ENCODE measurements at places on chromosomes 2 and 18.

DNA sequence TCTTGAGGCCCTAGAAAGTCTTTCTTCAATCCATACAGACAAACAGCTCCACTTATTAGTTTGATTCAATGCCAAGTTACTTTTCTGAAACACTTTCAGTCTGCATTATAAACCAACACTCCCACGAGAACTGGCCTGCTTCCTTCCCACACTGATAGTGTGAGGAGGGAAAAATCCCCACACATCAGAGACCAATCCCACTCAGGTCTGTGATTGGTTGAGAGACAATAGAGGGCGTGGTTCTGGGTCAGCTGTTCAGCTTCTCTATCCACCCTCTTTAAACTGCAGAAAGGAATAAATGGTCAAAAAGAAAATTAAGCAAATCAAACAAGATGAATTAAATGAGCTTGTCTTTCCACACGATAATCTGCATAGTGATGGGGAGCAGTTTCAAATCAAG lies 152.5 kb downstream of the NRP2 start:
- DNase-seq, result no peak

DNA sequence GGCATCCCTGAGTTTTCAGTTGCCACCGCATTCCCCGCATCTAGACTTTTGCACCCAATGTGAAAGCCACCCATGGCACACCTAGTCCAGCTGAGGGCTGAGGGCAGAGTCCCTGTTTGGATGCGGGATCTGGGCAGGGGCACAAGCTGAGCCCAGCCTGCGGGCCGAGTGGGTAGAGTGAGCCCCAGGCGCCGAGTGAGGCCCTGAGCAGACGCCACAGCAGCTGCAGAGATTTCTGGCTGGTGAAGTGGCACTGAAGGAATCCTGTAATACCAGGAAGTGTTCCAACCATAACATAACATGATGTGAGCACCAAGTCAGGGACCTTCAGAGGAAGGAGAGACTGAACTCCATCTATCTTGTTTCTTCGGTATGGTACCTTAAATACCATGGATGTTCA lies 27.7 kb upstream of the FRZB start:
- DNase-seq, result no peak

GRCh38 chr2:212052412-212053159 lies 486.0 kb downstream of the ERBB4 start:
- no peak for DNase-seq

- DNase-seq, result no peak
Observed at GRCh38 chr2:43018179-43019024, 208.0 kb downstream of the ZFP36L2 start.

GRCh38 chr2:23354554-23354953 lies 30.4 kb upstream of the KLHL29 start:
- DNase-seq, result no peak

- no peak for DNase-seq
Observed at GRCh38 chr2:27828305-27828704, 56.8 kb downstream of the MRPL33 start.

DNA sequence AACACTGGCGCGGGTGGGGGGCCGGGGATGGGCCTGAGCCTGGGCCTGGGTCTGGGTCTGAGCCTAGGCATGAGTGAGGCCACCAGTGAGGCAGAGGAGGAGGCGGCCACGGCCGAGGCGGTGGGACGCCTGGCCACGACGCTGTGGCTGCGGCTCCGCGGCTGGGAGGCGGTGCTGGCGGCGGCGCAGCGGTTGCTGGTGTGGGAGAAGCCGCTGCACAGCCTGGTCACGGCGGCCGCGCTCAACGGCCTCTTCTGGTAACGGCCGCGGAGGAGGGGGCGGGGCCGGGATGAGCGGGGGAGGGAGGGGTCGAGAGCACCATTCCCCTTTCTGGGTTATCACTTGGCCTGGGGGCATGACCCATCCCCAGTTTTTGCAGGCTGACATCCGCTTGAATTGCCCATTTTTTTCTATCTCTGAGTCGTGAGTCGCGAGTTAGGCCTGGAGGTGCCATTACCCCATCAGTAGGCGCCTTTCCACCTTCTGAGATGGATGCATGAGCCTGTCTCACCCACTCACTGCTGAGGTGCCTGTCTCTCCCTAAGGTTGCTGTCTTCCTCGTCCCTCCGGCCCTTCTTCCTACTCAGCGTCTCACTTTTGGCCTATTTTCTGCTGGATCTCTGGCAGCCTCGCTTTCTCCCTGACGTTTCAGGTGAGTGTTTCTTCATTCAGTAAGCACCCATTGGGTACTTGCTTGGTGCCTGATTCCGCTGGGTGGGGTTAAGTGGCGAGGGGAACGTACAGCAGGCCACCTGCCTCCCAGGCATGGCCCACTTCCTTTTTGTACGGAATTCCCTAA lies 501 bp downstream of the RETREG2 start:
- DNase-seq, result no peak

DNA sequence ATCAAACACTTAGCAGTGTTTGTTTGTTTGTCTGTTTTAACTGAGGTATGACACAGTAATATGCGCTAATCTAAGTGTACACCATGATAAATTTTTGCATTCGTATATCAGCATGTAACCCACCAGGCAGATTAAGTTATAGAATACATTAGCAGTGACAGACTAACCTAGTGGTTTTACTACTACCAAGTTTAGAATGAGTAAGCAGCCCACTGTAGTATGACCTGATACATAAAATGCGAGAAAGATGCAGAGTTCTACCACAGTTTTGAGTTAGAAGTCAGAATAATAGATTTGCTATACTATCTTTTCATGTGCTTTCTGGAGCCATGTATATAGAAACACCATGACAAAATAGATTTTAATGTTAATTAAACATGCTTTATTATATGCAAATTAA lies 19.1 kb upstream of the MAP4K4 start:
- no peak for DNase-seq

DNA sequence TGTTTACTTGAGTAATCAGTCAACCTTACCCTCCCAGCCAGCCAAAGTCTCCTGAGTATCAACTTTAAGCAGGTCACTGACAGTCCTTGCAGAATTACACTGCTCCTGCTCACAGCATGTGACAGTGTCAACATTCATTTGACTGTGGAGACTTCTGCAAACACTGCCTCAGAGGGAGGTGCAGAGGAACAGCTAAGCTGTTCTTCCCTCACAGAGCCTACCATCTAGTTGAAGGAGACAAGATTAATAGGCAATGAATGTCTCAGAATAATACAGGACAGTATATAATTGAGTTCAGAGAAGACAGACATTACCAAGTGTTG lies 11.9 kb downstream of the SLC14A2 start:
- DNase-seq, result no peak

DNA sequence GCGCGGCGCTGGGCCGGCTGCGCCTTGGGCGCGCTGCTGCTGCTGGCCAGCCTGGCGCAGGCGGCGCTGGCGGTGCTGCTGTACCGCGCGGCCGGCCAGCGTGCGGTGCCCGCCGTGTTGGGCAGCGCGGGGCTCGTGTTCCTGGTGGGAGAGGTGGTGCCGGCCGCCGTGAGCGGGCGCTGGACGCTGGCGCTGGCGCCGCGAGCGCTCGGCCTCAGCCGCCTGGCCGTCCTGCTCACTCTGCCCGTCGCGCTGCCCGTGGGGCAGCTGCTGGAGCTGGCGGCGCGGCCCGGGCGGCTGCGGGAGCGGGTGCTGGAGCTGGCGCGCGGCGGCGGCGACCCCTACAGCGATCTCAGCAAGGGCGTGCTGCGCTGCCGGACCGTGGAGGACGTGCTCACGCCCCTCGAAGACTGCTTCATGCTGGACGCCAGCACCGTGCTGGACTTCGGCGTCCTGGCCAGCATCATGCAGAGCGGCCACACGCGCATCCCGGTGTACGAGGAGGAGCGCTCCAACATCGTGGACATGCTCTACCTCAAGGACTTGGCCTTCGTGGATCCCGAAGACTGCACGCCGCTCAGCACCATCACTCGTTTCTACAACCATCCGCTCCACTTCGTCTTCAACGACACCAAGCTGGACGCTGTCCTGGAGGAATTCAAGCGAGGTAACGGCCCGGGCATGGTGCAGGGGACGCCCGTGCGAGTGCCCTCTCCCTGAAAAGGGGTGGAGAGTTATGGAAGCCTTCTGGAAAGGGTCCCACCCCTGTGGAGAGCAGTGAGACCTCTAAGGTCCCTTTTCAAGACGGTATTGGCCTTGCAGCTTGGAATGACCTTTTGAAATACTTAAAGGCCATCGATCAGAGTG lies 1.0 kb downstream of the CNNM3 start:
- no peak for DNase-seq

DNA sequence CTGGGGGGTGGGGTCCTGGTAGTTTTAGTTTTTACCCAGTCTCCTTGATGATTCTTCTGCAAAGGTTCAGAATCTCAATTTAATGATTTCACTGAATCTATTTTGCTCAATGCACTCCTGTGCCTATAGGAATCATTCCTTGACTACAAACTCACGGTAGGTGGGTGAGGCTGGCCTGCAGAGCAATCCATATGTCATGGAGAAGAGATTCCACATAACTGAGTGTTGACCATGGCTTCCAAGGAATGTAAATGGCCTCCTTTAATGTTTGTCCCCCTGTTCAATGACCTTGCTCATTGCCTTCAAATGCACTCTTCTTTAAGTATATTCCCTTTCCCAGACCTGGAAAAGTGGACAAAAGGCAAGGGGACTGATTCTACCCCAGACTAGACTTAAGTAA lies 12.5 kb downstream of the FAP start:
- DNase-seq, result no peak

DNA sequence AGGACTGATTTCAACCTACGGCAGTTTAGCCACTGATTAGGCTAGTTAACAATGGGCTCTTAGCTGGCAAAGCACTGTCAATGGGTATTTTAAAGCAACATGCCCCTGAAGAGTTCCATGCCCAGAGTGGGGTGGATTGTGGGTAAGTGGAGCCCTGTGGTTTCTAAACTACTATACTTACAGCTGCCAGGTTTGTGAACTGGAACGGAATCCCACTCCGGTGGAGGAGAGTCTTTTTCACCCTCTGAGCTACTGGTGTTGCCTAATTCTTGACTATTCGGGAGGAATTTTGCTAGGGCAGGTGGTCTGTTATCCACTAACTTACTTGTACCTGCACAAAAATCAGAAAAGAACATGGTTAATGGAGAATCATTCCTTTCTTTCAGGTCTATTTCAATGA lies 52.6 kb downstream of the ZAP70 start:
- no peak for DNase-seq

DNA sequence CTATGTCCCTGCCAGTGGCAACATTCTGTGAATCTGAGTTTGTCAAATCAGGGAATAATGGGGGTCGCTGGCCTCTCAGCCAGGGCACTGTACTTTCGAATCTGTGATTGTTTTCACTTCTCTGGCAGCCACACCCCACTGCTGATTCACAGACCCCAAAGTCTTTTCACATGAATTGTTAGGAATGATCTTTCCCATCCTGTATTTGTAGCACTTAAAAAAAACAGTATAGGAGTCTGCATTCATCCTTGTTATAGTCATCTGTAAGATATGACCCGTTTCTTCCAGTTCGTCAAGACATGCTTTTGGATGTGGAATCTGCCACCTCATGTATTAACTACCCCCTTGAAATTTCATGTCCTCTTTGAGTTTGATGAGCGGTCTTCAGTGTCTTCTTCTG lies 928 bp downstream of the NAGK start:
- no peak for DNase-seq

DNA sequence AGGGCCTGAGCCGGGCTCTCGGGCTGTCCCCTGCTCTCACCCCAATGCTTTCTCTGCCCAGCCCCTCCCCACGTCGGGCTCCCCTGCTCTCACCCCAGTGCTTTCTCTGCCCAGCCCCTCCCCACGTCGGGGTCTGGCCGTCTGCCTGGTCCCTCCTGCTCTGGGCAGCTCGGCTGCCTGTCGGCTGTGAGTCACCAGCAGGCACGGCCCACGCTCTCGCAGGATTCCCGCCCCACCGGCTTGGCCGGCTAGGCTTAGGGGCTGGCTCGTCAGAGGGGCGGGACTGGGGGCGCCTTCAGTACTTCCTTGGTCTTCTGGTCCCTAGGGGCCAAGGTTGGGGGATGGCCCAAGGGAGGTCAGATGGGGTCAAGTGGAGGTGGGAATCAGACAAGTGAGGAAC lies 3.3 kb downstream of the BOK start:
- no peak for DNase-seq

- no peak for DNase-seq
Observed at GRCh38 chr2:229586012-229586411, 128.3 kb downstream of the DNER start.

DNA sequence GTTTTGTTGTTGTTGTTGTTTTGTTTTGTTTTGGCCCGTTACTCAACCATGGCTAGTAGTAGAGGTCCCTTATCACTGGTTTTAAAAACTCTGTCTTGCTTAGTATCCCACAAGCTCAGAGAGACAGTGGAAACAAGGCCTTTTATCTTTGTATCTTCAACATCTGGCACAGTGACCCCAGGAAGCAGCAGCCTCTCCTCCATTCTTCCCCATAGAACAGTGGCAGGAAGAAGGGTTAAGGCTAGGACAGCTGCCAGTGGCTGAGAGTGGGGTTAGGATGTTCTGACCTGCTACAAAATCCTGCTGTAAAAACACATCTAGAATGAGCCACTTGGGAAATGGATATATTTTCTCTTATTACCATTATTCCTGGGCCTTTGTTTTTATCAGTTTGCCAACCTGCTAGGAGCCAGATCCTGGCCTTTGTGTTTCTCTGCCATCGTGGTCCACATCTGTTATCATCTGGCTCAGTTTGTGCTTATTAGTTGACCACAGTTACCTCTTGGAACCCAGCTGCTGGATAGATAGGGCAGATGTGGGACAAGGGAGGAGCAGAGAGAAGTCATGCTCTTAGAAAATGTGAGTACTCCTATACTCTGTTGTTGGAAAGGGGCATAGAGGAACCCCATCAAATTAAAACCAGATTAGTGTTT lies 246.8 kb downstream of the AGPS start:
- no peak for DNase-seq

DNA sequence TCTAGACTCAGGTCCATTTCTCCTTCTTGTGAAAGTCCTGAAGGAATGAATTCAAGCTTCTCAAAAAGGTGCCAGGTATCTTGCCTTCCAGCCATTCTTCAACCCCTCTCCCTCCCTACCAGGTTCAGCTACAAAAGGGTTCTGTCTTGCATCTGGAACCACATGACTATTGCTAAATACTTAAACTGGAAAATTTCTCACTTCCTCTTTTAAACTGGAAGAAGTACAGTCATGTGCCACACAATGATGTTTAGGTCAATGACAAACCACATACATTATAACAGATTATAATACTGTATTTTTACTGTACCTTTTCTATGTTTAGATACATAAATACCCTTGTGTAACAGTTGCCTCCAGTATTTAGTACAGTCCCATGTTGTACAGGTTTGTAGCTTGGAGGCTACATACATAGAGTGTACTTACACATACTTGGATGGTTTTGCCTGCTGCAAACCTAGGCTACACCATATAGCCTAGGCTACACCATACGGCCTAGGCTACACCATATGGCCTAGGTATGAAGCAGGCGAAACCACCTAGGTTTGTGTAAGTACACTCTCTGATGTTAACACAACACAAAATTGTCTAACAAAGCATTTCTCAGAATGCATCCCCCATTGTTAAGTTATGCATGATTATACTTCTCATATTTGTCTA lies 142.0 kb upstream of the DNMT3A start:
- DNase-seq, result no peak

- no peak for DNase-seq
Observed at GRCh38 chr2:237670641-237671040, 43.3 kb downstream of the LRRFIP1 start.

GRCh38 chr2:73269686-73270465 lies 14.4 kb downstream of the FBXO41 start:
- no peak for DNase-seq

All from activated CD4-positive, alpha-beta T cell treated with anti-CD3 and anti-CD28 coated beads for 4 hours (primary cell).